Kidney (tissue), 22 donors: ENCODE measurements at places on chromosomes 7 and 10.
A peak's percentile ranks its signal among the peaks of the same experiment; 100 is the strongest.

GRCh38 chr7:41565655-41566054 is 137.2 kb downstream of the INHBA start:
- DNase-seq, result no peak

DNA sequence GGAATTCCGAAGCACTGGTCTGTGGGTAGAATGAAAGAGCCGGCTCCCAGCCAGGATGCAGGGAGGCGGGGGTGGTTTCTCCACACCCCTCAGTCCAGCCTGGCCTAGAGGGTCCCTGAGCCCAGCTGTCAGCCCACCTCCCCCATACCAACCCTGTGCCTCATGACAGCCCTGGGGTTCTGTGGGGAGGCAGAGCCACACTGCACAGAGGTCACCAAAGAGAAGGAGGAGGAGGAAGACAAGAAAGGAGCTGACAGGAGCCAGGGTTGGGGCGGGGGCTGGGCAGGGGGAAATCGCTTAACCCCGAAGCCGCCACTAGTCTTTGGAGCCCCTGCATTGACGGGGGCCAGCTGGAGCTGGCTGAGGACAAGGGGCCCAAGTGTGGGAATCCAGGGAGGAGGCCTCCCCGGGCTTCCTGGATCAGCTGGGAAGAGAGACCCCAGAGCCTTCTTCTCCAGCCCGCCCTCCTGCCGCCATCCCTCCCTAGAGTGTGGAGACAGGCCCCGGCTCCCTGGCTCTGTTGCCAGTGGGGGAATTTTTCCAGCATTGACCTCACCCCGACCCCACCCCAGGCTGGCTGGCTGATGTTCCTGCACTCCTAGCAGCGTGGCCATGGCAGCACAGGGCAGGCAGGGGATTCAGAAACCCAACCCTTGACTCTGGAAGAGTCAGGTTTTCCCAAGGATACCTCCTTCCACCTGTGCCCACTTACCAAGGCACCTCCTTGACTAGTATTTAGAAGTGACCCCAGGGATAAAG is 32.5 kb downstream of the KAZALD1 start:
- DNase-seq, result no peak

- no peak for DNase-seq
These were observed 48.4 kb downstream of the CCDC6 start for GRCh38 chr10:59857921-59858320.

GRCh38 chr7:157974678-157975230 is 612.9 kb downstream of the PTPRN2 start:
- DNase-seq, result peak; percentile 57

DNA sequence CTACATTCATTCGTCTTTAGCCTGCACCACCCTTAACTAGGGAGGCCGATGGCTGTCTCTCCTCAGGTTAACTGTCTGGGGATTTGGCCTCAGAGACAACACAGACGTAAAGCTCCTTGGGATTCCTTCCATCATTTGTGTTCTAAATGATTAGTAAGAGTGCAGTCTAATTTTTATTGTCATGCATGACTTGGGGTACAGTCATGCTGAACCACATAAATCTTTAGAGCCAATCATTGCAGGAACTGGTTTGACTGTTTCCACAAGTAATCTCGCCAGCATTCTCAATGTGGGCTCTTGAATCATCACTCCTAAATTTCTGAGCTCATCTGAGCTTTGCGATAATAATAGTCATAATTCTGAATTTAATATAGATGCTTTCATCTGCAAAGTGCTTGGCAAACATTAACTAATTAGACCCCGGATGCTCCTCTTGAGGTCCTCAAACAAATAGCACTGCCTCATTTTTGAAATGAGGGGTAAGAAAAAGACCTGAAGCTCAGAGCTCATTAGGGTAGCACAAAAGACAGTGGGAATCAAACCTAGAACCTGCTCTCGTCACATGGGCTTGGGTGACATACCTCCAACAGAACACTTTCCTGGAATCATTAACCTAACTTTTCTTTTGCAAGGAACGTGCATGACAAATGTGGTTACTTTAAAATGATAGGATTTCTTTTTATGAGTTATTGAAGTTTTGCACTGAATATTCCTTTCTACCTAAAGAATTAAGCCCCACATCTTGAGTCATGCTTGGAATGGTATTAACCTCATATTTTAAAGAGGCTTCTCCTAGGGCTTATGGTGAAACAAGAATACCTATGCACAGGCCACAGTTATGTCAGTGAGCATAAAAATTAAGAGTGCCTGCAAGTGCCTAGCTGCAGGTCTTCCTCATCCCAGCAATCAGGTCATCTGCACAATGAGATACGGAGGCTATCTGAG is 118.9 kb upstream of the NRP1 start:
- DNase-seq, result peak; percentile 54

- DNase-seq, result no peak
These were observed 61.3 kb downstream of the AKR1D1 start for GRCh38 chr7:138137423-138138171.

GRCh38 chr10:63375458-63375857 is 90.3 kb downstream of the JMJD1C start:
- DNase-seq, result no peak

DNA sequence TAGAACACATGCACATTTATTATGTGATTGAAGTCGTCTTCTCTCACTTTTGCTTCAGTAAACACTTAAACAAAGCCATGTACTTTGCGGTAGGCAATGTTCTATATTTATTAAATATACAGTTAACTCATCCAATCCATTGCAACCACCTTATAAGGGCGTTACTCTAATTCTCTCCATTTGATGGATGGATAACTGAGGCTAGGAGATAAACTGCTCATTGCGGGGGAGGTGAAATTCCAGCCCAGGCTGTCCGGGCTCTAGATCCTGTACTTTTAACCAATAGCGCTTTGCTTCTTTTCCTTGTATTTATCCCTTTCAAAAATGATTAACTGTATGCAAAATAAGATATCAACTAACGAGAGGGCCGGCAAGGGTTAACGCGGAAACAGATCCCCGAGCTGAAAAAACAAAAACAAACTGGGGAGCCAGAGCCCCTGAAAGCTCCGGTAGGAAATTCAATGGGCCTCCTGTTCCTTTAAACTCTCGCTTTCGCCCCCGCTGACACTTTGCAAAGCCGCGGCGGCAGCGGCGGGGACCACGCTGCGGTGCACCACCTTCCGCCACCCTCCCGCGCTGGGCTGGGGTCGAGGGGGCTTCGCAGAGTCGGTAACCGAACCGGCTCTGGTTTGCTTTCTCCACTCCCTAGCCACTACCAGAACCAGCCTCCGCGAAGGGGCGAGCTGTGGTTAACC is 1.0 kb upstream of the PLXDC2 start:
- peak; percentile 87 for DNase-seq

DNA sequence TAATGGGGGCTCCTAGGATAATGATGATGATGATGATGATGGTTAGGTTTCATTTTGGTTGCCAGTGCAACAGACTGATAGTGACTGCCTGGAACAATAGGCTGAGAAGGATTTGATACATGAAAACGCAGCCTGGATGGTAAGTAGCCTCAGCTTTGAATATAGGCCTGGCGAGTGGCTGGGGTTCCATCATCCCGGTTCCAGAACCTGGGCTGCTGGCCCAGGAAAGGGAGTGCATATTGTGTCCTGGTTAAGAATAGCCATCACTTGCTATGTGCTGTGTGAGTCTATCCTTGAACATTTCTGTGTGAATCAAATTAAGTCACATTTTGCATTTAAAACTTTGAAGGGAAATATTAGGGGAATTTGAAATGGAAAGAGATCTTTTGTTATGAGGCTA is 62.7 kb downstream of the SHH start:
- no peak for DNase-seq

GRCh38 chr10:74328388-74328787 is 177.4 kb downstream of the ADK start:
- no peak for DNase-seq

- DNase-seq, result no peak
These were observed 619.7 kb downstream of the GATA3 start for GRCh38 chr10:8674230-8674629.

DNA sequence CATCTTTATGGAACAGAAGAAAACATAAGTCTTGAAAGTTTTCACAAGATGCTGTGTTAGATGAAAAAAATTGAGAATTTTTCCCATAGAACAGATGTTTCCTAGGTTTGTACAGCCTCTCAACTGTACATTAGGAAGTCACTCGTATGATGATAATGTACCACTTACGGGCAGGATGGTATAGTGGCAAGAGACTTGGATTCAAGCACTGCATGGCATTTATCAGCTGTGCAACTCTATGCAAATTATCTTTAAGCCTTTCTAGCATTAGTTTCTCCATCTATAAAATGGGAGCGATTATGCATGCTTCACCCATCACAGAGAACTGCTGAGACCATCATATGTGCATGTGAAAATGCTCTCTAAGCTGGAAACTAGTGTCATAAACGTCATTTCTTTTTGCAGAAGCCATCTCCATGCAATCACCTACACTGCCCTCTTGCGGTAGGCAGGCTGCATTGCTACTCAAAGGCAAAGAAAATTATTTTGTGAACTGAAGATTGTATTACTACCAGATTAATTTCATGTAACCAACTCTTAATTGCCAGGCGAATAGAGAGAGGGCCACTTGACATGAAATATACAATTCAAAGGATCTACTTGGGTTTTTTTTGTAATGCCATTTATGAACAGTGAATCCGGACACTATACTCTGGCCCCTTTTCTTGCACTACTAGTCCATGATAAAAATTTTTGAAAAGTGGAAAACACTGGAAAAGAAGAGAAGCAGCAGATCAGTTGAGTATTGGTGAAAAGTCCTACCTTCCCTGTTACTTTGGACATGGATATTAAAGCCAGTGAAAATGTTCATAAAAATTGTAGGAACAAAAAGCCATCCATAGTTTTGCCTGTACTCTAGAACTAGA is 102.3 kb downstream of the JAZF1 start:
- DNase-seq, result no peak

DNA sequence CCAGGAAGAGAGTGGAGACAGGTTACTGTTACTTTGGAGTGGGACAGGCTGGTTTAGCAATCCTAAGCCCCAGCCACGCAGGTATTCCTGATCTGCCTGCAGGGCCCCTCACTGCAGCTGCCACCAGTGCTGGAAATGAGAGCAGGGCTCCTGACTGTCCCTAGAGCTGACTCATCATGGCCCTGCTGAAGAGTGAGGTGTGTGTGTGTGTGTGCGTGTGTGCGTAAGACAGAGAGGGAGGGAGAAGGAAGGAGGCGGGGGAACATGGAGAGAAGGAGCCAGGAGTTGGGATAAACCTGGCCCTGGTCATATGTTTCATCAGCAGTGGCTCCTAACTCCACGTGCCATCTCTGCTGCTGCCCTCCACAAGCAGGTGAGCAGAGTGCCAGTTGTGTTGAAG is 3.6 kb downstream of the FOXI2 start:
- DNase-seq, result peak; percentile 6

- no peak for DNase-seq
These were observed 307.3 kb downstream of the CAMK1D start for GRCh38 chr10:12656518-12657142.

DNA sequence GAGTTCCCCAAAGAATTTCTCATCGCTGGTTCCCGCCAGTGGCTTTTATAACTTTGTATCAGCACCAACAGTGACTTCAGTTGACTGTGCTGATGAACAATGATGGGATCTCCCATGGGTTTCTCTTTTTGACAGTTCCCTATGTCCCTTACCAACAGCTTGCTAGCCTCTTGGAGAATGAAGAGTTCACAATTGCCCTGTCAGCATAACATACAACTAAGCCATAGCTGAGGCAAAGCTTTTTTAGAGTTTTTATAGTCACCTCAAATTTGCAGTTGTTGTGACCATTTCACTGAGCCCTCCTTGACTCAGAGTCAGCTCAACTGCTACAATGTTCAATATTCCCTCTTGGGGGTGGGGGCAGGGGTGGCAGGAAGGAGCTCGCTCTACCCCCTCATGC is 179.8 kb downstream of the TFEC start:
- no peak for DNase-seq
